Activated T-cell treated with anti-CD3 and anti-CD28 coated beads, Interleukin-2, amount 50 U/mL, for 4 hours (primary cell): ENCODE measurements at places on chromosomes 11 and 22. TPM values are rescaled to one million over a fixed set of nuclear protein-coding genes. Genes with fewer than 3 reads are reported as not detected.

- no peak for DNase-seq
These were observed 9.1 kb downstream of the NDUFV1 start for GRCh38 chr11:67615728-67616430.

The MOV10L1 gene
- total RNA-seq = not detected

DNA sequence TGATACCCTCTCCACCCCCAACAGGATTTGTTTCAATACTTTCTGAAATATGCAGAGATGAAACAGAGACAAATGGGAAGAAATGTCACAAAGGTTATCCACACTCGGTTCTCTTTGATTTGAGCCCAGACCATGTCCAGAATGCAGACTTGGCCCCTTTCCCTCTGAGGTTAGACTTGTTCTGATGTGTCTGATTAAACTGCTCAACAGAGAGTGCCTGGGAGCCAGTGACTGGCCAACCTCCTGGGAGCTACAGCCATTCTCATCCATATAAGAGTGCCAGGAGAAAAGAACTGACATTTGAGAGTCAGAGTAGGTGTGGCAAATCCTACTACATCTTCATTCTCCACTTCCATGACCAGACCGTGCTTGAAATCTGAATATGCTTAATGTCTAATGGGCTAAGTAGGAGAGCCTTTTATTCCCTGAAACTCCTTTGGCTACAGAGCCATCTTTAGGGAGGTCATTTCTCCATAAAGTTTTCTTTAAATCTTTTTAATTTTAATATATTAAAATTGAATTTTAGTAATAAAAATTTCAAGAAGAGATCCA is 201.4 kb downstream of the BLID start:
- no peak for DNase-seq

DNA sequence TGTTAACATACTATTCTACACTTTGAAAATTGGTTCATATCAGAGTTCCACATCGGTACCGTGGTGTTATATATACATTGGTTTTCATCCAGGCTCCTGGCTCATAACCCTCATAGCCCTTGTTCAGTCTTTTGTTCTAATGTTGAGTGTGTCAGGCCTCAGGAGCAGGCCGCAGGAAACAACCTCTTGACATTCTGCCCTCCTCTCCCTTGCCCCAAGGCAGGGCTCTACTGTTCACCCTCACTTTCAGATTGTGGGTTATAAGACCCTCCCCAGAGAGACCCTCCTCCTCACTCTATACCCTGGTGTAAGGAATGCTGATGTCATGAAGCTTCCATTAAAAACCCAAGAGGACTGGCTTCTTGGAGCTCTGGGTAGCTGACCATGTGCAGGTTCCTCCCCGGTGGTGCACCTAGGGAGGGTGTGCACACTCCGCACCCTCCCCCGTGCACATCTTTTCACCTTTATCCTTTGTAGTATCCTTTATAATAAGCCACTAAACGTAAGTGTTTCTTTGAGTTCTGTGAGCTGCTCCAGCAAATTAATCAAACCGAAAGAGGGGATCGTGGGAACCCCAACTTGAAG is 12.1 kb downstream of the SSH3 start:
- DNase-seq = no peak

GRCh38 chr22:19410941-19411689 is 20.4 kb downstream of the HIRA start:
- DNase-seq = no peak

- DNase-seq = no peak
These were observed 219.6 kb downstream of the LUZP2 start for GRCh38 chr11:24716403-24716802.
